Karpas-422 (cell line): ENCODE measurements at places on chromosomes 6 and 20.

DNA sequence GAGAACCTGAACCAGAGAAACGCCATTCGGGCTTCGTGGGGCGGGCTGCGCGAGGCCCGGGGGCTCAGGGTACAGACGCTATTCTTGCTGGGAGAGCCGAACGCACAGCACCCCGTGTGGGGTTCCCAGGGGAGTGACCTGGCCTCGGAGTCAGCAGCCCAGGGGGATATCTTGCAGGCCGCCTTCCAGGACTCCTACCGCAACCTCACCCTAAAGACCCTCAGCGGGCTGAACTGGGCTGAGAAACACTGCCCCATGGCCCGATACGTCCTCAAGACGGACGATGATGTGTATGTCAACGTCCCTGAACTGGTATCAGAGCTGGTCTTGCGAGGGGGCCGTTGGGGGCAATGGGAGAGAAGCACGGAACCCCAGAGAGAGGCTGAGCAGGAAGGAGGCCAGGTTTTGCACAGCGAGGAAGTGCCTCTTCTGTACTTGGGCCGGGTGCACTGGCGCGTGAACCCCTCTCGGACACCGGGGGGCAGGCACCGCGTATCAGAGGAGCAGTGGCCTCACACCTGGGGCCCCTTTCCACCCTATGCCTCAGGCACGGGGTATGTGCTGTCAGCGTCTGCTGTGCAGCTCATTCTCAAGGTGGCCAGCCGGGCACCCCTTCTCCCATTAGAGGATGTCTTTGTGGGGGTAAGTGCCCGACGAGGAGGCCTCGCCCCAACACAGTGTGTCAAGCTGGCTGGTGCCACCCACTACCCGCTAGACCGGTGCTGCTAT lies 904 bp downstream of the B3GALT4 start:
- peak; percentile 87 for DNase-seq

DNA sequence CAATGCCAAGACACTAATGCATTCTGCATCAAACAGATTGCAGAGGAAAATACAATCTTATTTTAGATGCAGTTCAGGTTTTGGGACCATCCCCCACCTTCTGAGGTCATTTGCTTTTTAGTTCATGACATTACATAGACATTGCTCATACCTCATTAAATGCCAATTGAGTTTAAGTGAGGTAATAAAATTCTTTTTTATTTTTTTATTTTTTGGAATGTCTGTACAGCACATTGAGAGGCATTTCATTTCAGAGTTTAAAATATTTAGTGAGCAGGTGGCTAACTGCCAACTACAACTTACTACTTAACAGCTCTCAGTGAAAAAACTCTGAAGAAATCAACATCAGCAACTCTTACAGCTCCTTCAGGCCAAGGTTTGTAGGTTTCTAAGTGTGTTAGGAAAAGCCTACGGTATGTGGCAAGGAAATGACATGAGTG lies 482.2 kb upstream of the RNF217 start:
- no peak for DNase-seq

DNA sequence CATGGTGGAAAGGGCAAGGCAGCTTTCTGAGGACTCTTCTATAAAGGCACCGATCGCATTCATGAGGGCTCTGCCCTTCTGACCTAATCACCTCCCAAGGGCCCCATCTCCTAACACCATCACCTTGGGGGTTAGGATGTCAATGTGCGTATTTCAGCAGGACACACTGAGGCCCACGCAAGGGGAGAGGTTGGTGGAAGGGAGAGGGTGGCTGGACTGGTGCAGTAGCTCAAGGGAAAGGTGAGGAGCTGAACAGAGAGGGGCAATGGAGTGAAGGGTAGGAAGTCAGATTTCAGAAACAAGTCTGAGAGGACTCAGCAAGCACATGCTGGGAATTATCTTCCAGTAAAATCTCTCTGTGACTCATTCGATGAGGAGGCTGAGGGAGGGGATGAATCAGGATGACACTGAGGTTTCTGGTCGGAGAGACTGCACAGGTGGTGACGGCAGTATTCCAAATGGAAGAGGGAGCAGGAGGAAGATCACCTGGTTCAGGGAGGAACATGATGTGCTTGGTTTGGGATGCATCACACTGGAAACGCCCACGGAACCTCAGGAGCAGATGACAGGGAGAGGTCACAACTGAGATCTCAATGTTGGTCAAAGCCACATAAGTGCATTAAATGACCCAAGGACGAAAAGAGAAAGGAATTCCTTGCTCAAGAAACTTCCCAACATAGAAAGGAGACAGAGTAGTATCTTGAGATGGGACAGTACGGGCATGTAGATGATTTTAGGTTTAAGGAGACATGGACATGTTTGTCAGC lies 67.1 kb downstream of the TFAP2A start:
- DNase-seq, result no peak

DNA sequence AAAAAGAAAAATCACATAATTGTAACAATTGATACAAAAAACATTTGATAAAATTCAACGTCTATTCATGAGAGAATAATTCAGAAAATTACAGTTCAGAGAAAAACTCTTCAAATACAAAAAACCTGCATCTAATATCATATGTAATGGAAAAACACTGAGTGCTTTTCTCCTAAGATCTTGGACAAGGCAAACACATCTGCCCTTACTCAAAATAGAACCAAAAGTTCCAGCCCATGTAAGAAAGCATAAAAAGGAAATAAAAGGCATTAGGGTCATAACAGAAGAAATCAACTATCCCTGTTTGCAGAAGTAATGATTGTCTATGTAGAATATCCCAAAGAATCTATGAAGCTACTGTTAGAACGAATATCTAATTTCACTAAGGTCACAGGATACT lies 721.4 kb downstream of the RFPL4B start:
- DNase-seq, result no peak
